Activated T-cell treated with anti-CD3 and anti-CD28 coated beads, Interleukin-2, amount 50 U/mL, for 72 hours (primary cell): ENCODE measurements at places on chromosomes 5 and 9. TPM values are rescaled to one million over a fixed set of nuclear protein-coding genes. Genes with fewer than 3 reads are reported as not detected.

The NEURL1B gene
- total RNA-seq = 0.63 TPM

The RAD17 gene
- total RNA-seq = 33.2 TPM

The INVS gene
- total RNA-seq = 15.5 TPM

The PCDHGA11 gene
- total RNA-seq = 0.22 TPM

The AJM1 gene
- 5.3 TPM for total RNA-seq

The ERBIN gene
- 63.6 TPM for total RNA-seq

The ECPAS gene
- total RNA-seq = 100 TPM

The PCDHB14 gene
- not detected for total RNA-seq

The PTGDS gene
- not detected for total RNA-seq

The ANKRA2 gene
- total RNA-seq = 37.9 TPM

The CBY3 gene
- 0.44 TPM for total RNA-seq

- peaks cover 5% of the 10 kb centered on the region for H3K4me1 ChIP-seq
- no peak overlapping the region for H3K27ac ChIP-seq
- DNase-seq = no peak
- no peaks in the 10 kb centered on the region for H3K36me3 ChIP-seq
Measured at GRCh38 chr5:139951296-139951924, 91.7 kb downstream of the NRG2 start.

GRCh38 chr9:114958021-114958843, 27.8 kb upstream of the TNFSF8 start:
- peak overlapping the region; percentile 84 for H3K4me3 ChIP-seq
- H3K27ac ChIP-seq = peak overlapping the region; percentile 77
- H3K36me3 ChIP-seq = peaks cover 29% of the 10 kb centered on the region
- DNase-seq = peak; percentile 60
- no peaks in the 10 kb centered on the region for H3K27me3 ChIP-seq

DNA sequence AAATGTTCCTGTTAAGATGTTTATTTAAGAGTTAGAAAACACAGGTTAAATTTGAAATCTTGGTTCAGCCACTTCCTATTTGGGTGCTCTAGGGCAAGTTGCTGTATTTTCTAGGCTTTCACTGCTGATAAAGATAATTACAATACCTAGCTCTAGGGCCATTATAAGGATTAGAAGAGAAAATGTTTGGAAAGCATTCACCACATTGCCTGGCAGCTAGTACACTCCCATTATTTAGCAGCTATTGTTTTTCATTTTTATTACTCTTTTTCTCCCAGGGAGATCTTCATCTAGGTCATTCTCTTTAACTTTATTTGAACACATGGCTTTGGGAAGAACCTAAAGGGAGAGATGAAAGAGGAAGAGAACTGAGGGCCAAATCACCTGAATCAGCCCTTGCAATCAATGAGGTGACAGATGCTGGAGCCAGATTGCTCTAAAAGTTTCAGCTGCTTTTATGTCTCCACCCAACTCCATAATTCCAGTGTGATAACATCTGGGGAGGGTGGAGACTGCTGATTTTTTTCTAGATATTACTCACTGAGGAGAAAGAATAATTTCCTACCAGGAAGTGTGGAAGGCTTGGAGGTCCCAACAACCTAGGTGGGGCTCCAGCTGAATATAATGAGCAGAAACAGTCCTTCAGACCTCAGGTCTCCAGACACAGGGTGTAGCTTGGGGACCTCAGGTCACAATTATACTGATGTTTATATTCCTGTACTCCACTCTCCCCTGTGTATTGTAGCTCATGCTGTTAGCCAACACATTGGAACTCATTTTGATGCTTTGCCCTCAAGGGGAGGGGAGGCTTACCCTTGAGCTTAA, 640.0 kb downstream of the RAB3C start:
- peaks cover 25% of the 10 kb centered on the region for H3K27me3 ChIP-seq
- no peak overlapping the region for H3K27ac ChIP-seq
- peaks cover 3% of the 10 kb centered on the region for H3K4me1 ChIP-seq
- H3K36me3 ChIP-seq = no peaks in the 10 kb centered on the region

GRCh38 chr5:148928141-148928540, 101.7 kb downstream of the ADRB2 start:
- H3K27me3 ChIP-seq = peaks cover 34% of the 10 kb centered on the region
- no peaks in the 10 kb centered on the region for H3K36me3 ChIP-seq
- no peak overlapping the region for H3K27ac ChIP-seq
- no peak overlapping the region for H3K4me3 ChIP-seq
- H3K4me1 ChIP-seq = no peaks in the 10 kb centered on the region

DNA sequence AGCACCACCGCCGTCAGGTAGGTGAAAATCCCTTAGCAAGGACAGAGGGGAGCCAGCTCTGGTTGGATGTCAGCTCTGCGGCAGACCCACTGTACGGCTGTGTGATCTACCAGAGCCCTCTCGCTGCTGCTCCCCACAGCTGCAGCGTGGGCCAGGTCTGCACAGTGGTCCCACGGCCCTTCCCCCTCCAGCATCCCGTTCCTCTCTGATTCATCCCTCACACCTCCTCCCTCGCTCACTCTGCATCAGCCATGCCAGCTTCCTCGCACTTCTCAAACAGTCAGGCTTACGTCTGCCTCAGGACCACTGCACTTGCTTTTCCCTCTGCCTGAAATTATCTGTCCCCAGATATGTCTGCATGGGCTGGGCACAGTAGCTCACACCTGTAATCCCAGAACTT, 26.6 kb upstream of the CFAP157 start:
- no peak overlapping the region for H3K4me3 ChIP-seq
- H3K4me1 ChIP-seq = no peaks in the 10 kb centered on the region
- DNase-seq = no peak
- H3K36me3 ChIP-seq = no peaks in the 10 kb centered on the region
- H3K27ac ChIP-seq = no peak overlapping the region

GRCh38 chr5:139393497-139394122, 1.3 kb downstream of the PROB1 start:
- peaks cover 67% of the 10 kb centered on the region for H3K4me1 ChIP-seq
- H3K36me3 ChIP-seq = peaks cover 8% of the 10 kb centered on the region
- no peaks in the 10 kb centered on the region for H3K27me3 ChIP-seq
- peak overlapping the region; percentile 98 for H3K4me3 ChIP-seq
- peak; percentile 26 for DNase-seq

DNA sequence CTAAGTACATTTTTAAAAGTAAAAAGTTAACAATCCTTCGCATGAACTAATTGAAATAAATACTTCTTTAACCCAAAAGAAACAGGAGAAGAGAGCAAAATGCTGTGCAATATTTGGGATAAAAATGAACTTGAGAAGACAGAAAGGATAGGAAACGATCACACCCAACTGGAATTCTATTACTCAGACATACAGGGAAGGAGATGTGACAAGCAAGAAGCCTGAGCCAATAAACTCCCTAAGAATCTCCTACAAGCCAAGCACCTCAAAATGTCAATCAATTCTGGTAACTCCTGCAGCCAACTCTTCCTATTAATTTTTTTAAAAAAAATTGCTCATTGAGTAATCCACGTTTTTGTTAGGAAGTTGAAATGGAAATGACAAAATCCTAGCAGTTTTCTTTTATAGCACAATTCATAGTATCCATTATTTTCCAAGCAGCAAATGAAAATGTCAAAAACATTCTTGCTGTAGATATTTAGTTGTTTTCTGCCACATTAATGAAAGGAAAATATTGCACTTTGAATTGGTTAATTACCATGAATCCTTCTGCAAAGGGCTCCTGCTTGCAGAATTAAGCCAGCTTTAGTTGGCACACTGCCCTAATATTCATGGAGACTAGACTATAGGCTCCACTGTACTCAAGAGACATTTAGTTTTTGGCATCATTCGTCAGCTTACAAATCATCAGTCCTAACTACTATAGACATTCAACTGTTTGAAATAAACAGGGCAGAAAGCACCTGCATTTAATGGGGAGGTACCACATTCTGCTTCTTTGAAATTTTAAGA, 89.0 kb downstream of the RFX3 start:
- no peak for DNase-seq
- no peak overlapping the region for H3K4me3 ChIP-seq
- H3K4me1 ChIP-seq = peaks cover 4% of the 10 kb centered on the region
- H3K27ac ChIP-seq = peak overlapping the region; percentile 57
- no peaks in the 10 kb centered on the region for H3K36me3 ChIP-seq

DNA sequence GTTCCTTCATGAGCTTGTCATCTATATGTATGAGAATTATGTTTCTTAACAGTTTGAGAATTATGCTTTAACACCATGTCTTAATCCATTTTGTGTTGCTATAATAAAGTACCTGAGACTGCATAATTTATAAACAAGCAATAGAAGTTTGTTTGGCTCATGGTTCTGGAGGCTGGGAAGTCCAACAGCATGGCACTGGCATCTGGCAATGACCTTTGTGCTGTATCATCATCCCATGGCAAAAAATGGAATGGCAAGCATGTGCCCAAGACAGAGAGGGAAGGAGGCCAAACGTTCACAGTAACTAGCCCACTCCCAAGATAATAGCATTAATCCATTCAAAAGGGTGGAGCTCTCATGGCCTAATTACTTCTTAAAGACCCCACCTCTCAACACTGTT, 67.6 kb downstream of the MTX3 start:
- no peaks in the 10 kb centered on the region for H3K4me1 ChIP-seq
- no peak overlapping the region for H3K27ac ChIP-seq
- H3K4me3 ChIP-seq = no peak overlapping the region
- peaks cover 7% of the 10 kb centered on the region for H3K27me3 ChIP-seq
- no peaks in the 10 kb centered on the region for H3K36me3 ChIP-seq

DNA sequence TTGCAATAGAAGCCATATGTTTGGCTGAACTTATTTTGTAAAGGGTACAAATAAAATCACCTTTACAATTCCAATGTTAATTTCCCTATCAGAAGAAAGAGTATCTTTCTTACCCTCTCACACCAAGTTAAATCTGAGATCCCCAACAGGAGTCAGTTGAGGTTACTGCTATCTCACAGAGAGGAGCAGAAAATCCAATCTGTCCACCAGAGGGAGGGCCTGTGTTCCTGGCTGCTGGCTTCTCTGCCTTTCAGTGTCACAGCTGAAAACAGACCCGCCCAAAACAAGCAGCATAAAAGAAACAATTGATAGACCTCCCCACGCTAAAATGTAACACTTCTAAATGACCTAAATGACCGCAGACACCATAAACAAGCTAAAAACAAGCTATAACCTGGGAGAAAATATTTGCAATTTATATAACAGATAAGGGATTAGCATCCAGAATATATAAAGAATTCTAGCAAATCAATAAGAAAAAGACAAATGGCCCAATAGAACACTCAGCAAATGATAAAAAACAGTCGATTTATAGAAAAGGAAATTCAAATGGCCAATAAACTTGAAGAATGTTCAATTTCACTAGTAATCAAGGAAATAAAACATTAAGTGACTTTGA, 24.5 kb upstream of the MVB12B start:
- H3K36me3 ChIP-seq = no peaks in the 10 kb centered on the region
- peaks cover 6% of the 10 kb centered on the region for H3K4me1 ChIP-seq
- no peak overlapping the region for H3K27ac ChIP-seq
- H3K27me3 ChIP-seq = peaks cover 3% of the 10 kb centered on the region

DNA sequence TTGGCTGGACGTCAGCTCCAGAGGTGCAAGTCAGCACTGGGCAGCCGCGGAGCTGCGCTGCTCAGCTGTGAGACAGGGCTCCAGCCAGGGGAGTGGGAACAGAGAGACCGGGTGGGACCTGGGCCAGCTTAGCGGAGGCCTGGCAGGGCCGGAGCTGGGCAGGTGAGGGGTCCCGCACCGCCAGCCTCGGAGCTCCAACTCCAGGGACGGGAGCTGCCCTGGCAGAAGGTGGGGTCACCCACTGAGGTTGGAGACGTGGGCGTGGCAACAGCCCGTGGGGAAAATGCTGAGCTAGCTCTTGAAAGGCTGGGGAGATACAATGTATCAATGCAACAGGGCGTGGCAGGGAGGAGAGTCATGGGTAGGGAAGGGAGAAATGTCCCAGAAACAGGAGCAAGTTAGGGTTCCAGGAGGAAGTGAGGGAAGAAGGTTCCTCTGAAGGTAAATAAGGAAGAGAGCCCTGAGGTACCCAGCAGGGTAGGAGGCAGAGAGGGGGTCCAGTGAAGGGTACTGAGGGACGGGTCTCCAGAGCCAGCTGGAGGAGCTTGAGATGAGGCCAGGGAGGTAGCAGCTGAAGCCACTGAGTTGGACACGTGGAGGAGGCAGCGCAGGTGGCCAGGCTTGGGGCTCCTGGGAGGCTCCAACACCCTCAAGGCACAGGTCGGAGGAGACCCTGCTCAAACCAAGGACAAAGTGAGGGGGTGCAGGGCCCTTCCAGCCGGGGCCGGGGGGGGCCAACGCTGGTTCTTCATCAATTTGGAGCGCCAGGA, 736 bp upstream of the NKD2 start:
- peaks cover 38% of the 10 kb centered on the region for H3K4me1 ChIP-seq
- H3K4me3 ChIP-seq = peak overlapping the region; percentile 68
- H3K27me3 ChIP-seq = peaks cover 61% of the 10 kb centered on the region
- DNase-seq = no peak
- H3K36me3 ChIP-seq = no peaks in the 10 kb centered on the region

GRCh38 chr5:138809391-138809790, 56.2 kb downstream of the CTNNA1 start:
- no peak overlapping the region for H3K27ac ChIP-seq
- no peak overlapping the region for H3K4me3 ChIP-seq
- peaks cover 5% of the 10 kb centered on the region for H3K4me1 ChIP-seq
- no peaks in the 10 kb centered on the region for H3K27me3 ChIP-seq
- DNase-seq = no peak
- H3K36me3 ChIP-seq = peaks cover 7% of the 10 kb centered on the region

- peaks cover 11% of the 10 kb centered on the region for H3K4me1 ChIP-seq
- DNase-seq = no peak
- H3K27me3 ChIP-seq = no peaks in the 10 kb centered on the region
Measured at GRCh38 chr9:95012035-95012708, 285.7 kb downstream of the AOPEP start.

DNA sequence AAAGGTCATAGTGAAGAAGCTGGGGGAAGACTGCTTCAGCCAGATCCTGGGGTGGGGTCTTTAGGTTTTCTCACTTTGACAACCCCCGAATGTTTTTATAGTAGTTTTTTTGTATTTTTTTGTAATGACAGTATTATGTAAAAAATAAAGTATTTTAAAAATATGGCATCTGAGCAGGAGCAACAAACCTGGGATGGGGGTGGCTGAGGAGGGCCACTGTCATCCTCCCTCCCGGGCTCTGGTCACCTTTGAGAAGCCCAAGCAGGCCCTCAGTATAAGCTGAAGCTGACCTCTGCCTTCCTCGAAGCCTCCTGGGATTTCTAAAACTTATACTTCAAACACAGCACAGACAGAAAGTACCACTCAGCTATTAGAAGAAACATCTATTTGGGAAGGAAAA, 8.7 kb downstream of the DNAJB5 start:
- H3K4me3 ChIP-seq = no peak overlapping the region
- H3K27ac ChIP-seq = no peak overlapping the region
- H3K4me1 ChIP-seq = peaks cover 57% of the 10 kb centered on the region
- DNase-seq = no peak
- H3K36me3 ChIP-seq = peaks cover 2% of the 10 kb centered on the region

DNA sequence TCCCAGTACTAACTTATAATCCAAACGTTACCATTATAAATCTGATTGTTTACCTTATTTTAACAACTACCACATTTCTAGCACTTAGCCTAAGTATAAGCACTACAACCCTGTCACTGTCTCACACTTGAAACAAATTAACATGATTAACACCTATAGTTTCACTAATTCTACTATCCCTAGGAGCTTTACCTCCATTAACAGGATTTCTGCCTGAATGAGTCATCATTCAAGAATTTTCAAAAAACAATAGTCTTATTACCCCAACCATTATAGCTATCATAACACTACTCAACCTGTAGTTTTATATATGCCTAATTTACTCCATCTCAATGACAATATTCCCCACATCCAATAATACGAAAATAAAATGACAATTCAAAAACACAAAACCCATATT, 89.6 kb downstream of the INSL6 start:
- H3K4me1 ChIP-seq = no peaks in the 10 kb centered on the region
- H3K36me3 ChIP-seq = peaks cover 7% of the 10 kb centered on the region
- DNase-seq = no peak
- no peak overlapping the region for H3K27ac ChIP-seq
- no peaks in the 10 kb centered on the region for H3K27me3 ChIP-seq
- no peak overlapping the region for H3K4me3 ChIP-seq

GRCh38 chr9:26462213-26462612, 430.4 kb downstream of the CAAP1 start:
- H3K4me3 ChIP-seq = no peak overlapping the region
- H3K4me1 ChIP-seq = no peaks in the 10 kb centered on the region
- no peaks in the 10 kb centered on the region for H3K36me3 ChIP-seq
- DNase-seq = no peak
- no peak overlapping the region for H3K27ac ChIP-seq
